SHP77 (cell line): ENCODE measurements at places on chromosomes 1 and 21.

- DNase-seq = no peak
These were observed 190.2 kb downstream of the CAMTA1 start for GRCh38 chr1:6975331-6976043.

GRCh38 chr1:116794804-116795481 lies 40.7 kb downstream of the CD2 start:
- no peak for DNase-seq

GRCh38 chr1:201718346-201719202 lies 110.4 kb upstream of the IPO9 start:
- DNase-seq = no peak

- DNase-seq = peak; percentile 81
These were observed 15.7 kb downstream of the ABCG1 start for GRCh38 chr21:42234464-42235241.

GRCh38 chr1:160664573-160665051 lies 17.8 kb upstream of the SLAMF1 start:
- no peak for DNase-seq

- DNase-seq = no peak
These were observed 4.9 kb downstream of the GBP1 start for GRCh38 chr1:89060091-89060490.

DNA sequence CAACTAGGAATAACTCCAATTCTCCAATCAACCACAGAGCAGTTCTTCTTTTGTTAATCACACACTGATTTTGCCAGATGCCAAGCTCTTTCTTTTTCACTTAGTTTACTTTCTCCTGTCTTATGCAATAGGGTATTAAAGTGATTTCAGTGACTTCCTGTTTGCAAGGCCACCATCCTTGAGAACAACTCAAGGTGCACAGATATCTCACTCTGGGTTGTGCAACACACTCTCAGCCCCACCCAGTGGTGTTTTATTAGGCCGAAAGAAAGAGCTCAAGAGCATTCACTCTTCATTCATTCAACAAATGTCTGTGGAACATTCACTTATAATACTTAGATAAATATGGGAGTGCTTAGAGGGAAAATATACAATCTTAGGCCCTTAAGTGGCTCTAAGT lies 352.5 kb downstream of the ZNF326 start:
- DNase-seq = no peak

- DNase-seq = no peak
These were observed 434.0 kb upstream of the RUNX1 start for GRCh38 chr21:35482933-35483662.

DNA sequence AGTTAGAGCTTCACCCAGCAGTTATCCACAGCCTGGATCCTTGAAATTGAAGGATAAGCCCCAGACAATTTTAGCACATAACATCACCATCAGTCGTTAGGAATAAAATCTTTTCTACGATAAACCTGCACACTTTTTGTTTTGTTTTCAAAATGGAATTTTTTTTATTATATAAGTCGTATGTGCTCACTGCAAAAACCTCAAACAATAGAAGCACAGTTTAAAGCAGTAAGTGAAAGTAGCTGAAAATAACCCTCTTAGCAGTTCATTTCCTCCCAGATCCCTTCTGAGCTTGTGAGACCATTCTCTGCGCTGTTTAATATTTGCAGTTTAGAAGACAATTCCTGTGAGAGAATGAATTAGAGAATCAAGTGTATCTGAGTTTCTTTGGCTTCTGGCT lies 38.3 kb downstream of the ELK4 start:
- no peak for DNase-seq

- no peak for DNase-seq
These were observed 36.0 kb upstream of the POFUT2 start for GRCh38 chr21:45323487-45324311.

DNA sequence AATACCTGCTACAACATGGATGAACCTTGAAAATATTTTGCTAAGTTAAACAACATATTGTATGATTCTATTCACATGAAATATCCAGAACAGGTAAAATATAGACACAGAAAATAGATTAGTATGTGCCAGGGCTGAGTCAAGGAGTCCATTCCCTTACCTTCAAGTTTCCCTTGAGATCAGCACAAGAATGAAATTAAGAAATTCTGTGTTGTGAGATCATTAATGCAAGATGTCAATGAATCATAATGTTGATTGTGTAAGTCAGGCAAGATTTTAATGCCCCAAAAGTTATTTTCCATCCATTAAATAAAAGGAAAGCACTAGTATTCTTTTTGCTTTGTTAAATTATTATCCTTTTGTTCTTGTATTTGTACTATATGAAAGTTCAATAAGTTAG lies 139.4 kb downstream of the MRPL39 start:
- no peak for DNase-seq

DNA sequence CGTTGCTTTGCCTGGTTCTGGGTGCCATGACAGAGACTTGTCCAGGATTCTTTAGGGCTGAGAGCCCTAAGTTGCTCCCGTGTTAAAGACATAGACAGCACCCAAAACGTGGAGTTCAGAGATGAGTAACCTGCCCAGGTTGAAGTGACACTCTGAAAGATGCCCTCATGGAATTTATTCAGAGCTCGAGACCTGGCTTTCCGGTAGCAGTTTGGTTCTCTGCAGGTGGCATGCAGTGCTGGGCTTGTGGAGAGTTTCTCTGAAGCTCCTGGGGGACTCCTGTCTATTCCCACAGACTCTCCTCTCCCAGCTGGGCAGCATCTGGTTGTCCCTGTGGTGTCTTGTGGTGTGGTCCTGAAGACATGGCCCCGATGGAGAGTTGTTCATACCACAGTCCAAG lies 241.0 kb downstream of the RHOU start:
- DNase-seq = no peak

DNA sequence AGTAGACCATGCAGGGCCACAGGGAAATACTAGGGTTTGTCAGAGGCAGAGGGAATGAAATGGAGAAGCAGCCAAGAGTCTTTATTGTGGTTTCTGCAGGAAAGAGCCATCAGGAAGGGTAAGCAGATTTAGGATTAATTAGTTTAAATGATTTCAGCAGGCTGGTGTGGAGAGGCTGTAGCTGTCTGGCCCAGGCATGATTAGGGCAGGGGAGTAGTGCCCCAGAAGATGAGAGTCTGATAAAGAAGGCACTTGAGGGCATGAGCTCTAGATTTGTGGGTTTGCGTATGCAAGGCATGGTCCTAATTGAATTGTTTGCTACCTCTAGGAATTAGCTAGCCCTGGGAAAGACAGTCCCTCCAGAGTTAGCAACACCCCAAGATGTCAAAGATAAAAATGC lies 484.6 kb upstream of the PLXNA2 start:
- no peak for DNase-seq

- no peak for DNase-seq
These were observed 62.3 kb upstream of the ANGPTL1 start for GRCh38 chr1:178933105-178933561.

- no peak for DNase-seq
These were observed 34.1 kb downstream of the CMPK1 start for GRCh38 chr1:47367651-47368050.

GRCh38 chr1:205371871-205372660 lies 15.3 kb upstream of the KLHDC8A start:
- DNase-seq = no peak

DNA sequence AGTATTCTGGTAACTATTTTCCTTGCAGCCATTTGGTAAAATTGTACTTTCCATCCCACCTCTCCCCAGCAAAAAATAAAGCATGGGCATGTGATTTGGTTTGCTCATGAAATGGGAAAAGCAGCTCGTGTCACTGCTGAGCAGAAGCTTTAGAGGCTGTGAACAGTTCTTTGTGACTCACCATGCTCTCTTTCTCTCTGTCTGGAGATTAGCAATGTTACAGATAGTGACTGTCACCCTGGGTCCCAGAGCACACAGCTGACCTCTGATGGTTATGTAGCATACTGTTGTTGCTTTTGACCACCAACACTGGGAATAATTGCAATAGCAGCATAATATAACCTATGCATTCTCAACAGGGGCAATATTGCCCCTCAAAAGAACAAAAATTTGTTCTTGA lies 70.6 kb downstream of the RGS2 start:
- no peak for DNase-seq

GRCh38 chr1:228095938-228096337 lies 7.2 kb downstream of the C1orf35 start:
- DNase-seq = no peak

GRCh38 chr1:232291261-232291660 lies 338.7 kb downstream of the SIPA1L2 start:
- DNase-seq = no peak

GRCh38 chr21:45436351-45437065 lies 31.5 kb downstream of the COL18A1 start:
- no peak for DNase-seq

DNA sequence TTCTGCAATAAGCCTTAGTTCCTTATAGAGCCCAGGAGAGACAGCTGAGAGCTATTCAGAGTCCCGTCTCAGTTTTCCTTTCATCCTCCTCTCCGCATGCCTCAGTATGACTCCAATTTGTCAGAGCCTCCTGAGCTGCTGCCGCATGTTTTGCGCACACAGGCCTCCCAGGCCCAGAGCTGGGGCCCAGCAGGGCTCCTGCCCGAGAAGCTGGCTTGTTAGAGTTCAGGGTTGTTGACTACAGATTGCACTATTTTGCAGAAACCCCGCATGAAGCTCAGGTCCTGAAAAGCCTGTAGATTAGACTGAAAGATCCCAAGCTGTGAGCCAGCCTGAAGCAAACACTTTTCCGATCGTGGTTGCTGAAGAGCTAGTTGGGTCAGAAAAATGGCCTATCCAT lies 51.5 kb downstream of the IGSF5 start:
- no peak for DNase-seq

- no peak for DNase-seq
These were observed 20.2 kb downstream of the A3GALT2 start for GRCh38 chr1:33300673-33301072.

- DNase-seq = no peak
These were observed 21.7 kb upstream of the S100A2 start for GRCh38 chr1:153587314-153587713.

GRCh38 chr1:93907718-93908117 lies 1.5 kb downstream of the GCLM start:
- DNase-seq = peak; percentile 2

DNA sequence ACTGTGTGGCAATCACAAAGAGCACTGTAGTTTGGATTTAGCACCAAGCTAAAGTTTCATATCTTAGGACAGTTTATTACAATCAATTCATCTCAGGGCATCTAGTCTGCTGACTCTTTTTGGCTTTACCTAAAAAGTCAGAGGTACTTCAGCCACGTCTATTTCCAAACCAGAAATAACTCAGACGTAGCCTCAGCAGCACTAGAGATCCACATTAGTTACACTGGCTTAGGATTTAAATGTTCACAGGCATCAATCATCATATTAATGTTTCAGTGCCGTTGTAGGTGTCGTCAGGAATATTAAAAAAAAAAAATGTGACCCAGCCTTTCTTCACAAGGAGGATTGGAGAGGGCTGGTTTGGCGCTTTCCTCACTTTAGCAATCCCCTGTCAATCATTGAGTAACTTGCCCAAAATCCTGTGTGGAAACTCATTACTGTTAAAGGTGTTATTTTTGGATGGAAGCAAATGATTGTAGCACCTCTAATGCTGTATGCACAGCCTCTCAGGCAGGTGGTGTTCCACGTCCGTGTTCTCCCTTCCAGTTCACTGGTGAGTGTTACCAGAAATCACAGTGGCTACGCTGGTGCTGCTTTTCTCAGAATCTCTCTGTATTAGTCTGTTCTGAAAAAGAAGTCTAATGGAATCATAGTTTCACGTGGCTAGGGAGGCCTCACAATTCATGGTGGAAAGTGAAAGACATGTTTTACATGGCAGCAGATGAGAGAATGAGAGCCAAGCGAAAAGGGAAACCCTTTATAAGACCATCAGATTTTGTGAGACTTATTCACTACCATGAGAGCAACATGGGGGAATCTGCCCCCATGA lies 45.4 kb downstream of the NEK7 start:
- no peak for DNase-seq

- peak; percentile 28 for DNase-seq
These were observed 27.2 kb upstream of the FOXE3 start for GRCh38 chr1:47388891-47389238.

GRCh38 chr1:27383039-27383605 lies at the start of gene CD164L2:
Gene CD164L2 (minus strand): TSS chr1:27383333. CDS start chr1:27383239, 94 bp downstream.
- DNase-seq = no peak

- DNase-seq = no peak
These were observed 155.7 kb downstream of the PTPRC start for GRCh38 chr1:198794498-198794897.

GRCh38 chr1:43933386-43934100 lies at the start of gene ARTN:
Gene ARTN (plus strand): TSS chr1:43933801. CDS start chr1:43935657, 1,856 bp downstream.
- DNase-seq = no peak

- no peak for DNase-seq
These were observed 97.4 kb downstream of the PATJ start for GRCh38 chr1:61839679-61840078.

- DNase-seq = no peak
These were observed 54.4 kb downstream of the KCNAB2 start for GRCh38 chr1:6099787-6100765.

- no peak for DNase-seq
These were observed 93.7 kb downstream of the NTMT2 start for GRCh38 chr1:170239445-170239844.

- no peak for DNase-seq
These were observed 159.3 kb upstream of the SGIP1 start for GRCh38 chr1:66374561-66375111.

- no peak for DNase-seq
These were observed 30.5 kb downstream of the GPR161 start for GRCh38 chr1:168106274-168106673.

DNA sequence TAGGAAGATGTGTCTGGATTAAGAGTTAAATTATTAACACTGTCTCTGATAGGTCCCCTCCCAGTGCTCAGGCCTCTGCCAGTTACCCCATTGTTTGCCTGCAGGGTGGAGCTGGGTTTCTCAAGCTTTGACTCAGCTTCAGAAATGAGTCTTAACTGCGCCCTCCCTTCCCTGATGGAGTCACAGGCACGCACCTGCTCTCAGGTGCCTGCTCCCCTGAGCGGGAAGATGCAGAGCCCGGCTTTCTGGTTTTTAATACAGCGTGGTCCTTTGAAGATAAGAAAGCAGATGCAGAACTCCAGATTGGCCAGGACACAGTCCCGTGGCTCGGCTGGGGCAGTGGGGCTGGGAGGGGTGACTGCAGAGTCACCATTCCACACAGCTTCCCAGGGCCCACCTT lies 3.2 kb upstream of the SPRR4 start:
- no peak for DNase-seq

DNA sequence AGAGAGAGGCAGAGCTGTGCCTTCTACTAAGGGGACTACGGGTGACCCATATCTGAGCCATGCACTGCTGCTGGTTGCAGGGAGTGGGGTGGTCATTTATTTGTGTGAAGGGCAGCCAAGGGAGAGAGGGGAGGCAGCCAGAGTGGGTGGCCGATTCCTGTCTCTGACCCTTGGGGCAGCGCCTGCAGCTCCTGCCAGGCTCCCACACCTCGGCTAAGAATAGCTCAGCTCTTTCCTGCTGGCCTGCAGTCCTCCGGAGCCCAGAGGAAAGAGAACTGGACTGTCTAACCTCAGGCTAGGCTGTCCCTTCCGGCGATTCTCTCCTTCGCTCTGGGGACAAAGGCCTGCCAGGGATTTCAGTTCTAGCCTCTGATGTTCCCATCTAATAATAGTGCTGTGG lies 11.6 kb upstream of the CD34 start:
- DNase-seq = no peak
